ENCODE measurements at places on chromosomes 4 and X. TPM values are rescaled to one million over a fixed set of nuclear protein-coding genes. Genes with fewer than 3 reads are reported as not detected.

- H3K36me3 ChIP-seq: no peaks in the 10 kb centered on the region
- no peak overlapping the region for H3K4me3 ChIP-seq
- no peak overlapping the region for H3K27ac ChIP-seq
- DNase-seq: no peak
- no peaks in the 10 kb centered on the region for H3K27me3 ChIP-seq
- peaks cover 4% of the 10 kb centered on the region for H3K4me1 ChIP-seq
These were observed 105.9 kb upstream of the SLC7A11 start for GRCh38 chr4:138348055-138348454.

DNA sequence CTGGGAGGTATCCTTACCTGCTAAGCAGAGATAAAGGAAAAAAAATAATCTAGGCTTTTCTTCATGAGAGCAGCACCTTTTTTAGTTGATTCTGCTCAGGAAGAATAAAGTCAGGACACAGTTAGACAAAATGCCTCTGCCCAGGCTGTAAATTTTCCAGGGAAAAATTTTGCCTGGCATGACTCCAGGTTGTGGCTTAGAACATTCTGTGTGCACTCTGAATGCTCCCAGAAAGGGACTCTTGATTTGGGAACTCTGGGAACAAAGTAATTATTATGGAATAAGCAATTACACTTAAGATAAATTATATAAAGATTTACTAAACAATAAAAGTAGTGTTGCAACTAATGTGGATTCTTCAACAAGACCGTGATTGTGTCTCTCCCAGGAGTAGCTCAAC lies 826.2 kb upstream of the TENM3 start:
- no peak overlapping the region for H3K27ac ChIP-seq
- no peaks in the 10 kb centered on the region for H3K27me3 ChIP-seq
- H3K4me1 ChIP-seq: no peaks in the 10 kb centered on the region
- no peaks in the 10 kb centered on the region for H3K36me3 ChIP-seq
- no peak overlapping the region for H3K4me3 ChIP-seq
- DNase-seq: no peak

DNA sequence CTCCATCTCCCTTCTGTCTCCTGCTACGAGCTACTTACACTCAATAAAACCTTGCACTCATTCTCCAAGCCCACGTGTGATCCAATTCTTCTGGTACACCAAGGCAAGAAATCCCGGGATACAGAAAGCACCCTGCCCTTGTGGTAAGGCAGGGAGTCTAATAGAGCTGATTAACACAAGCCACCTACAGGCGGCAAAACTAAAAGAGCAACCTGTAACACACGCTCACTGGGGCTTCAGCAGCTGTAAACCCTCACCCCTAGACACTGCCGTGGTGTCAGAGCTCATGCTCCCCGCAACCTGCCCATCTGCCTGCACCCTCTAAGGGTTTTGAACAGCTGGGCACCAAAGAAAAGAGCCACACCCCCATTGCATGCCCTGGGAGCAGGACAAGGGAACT lies 755.4 kb upstream of the HTR2C start:
- no peak overlapping the region for H3K4me3 ChIP-seq
- no peaks in the 10 kb centered on the region for H3K27me3 ChIP-seq
- H3K36me3 ChIP-seq: no peaks in the 10 kb centered on the region
- H3K4me1 ChIP-seq: no peaks in the 10 kb centered on the region

ADGRA3 gene
- total RNA-seq: 32.2 TPM

GRCh38 chr4:39526765-39527295 lies 409 bp downstream of the UGDH start:
- H3K4me3 ChIP-seq: peak overlapping the region; percentile 73
- peaks cover 2% of the 10 kb centered on the region for H3K36me3 ChIP-seq
- no peaks in the 10 kb centered on the region for H3K27me3 ChIP-seq
- no peak for DNase-seq
